Right renal pelvis (tissue), 4 donors: ENCODE measurements at places on chromosomes 5 and 9. TPM values are rescaled to one million over a fixed set of nuclear protein-coding genes. Genes with fewer than 3 reads are reported as not detected.

The RHOBTB3 gene
- 79.4 TPM for polyA plus RNA-seq

The SPINK6 gene
- not detected for polyA plus RNA-seq

- DNase-seq, result no peak
Observed at GRCh38 chr9:120742951-120743416, 28.7 kb upstream of the MEGF9 start.

DNA sequence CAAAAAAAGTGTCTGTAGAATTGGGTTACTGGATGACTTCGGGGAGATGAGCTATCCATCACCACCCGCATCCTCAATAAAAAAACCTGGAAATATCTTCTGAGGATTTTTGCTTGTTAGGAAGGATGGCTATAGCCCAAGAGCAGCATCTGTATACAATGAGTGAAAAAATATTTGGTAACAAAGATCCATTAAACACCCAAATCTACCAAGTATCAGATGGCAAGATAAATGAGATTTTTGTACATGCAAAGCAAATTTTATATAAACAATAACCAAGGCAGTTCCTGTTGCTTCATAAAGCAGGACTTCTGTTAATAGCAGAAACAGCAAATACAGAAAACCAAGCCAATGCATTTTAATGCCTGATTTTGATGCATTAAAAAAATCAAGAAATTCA lies 166.6 kb downstream of the SLC28A3 start:
- no peak for DNase-seq

DNA sequence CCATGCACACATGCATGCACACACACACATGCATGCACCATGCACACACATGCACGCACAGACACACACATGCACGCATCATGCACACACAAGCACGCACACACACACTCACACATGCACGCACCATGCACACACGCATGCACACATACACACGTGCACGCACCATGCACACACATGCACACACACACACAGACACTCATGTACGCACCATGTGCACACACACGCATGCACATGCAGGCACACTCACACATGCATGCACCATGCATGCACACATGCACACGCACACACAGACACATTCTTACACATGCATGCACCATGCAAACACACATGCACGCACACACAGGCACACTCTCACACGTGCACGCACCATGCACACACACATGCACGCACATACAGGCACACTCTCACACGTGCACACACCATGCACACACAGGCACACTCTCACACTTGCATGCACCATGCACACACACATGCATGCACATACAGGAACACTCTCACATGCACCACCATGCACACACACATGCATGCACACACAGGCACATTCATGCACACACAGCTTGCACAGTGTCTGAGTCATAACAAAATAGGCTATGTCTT lies 117.5 kb downstream of the TENT4A start:
- no peak for DNase-seq

- no peak for DNase-seq
Observed at GRCh38 chr5:8907168-8907868, 638.6 kb downstream of the SEMA5A start.

GRCh38 chr5:14959399-14960119 lies 88.0 kb upstream of the ANKH start:
- no peak for DNase-seq

- DNase-seq, result no peak
Observed at GRCh38 chr5:122346897-122347581, 35.0 kb downstream of the SNCAIP start.

- no peak for DNase-seq
Observed at GRCh38 chr5:80964919-80965318, 4.8 kb downstream of the RASGRF2 start.
